ENCODE measurements at places on chromosomes 5 and 9.

DNA sequence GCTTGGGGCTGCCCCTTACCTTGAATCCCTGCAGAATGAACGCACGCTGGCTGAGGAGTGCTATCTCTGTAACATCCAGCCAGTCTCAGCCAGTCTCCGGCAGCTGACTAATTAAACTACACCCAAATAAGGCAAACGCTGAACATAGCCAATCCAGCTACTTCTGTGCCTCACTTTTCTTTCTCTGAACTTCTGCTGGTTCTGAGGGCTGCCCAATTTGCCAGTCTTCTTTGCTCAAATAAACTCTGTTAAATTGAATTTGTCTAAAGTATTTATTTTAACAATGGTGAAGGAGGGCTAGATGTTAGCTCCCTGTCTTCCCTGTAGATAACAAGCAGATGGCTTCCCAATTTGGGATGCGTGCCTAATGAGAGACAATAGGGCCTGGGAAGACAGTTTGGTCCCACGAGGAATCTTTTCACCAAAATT, 154.0 kb upstream of the NFIL3 start:
- DNase-seq, result no peak

DNA sequence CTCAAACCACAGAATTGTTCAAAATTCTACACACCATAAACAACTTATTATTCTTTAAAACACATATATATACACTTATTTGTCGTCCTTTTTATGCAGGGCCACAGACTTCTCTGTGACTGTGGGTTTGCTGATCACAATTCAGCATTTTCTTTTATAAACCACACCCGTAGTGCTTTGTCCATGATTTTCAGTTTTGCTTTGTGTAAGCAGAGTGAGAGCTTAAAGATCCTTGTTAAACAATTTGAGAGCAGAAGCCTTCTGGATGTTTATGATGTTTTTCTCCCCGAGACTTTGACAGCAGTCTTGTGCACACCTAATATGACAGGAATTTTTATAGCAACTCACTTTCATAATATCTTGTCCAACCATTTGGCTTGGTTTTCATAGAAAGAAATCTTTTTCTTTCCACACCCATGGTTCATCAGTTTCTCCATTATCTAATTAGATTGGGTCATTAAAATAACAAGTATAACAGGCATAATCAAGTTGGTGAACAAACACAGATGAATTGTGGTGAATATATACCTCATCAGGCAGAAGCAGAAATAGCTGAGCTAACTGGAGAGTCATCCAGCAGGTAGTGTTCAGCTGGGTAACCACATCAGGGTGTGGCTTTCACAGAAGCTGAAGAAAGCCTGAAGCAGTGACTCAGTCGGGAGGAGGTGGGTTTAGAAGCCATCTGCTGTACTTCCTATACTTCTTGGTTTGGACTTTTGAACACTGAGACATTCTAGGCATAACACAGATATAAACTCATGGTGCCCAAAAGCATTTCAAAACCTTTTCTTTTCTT, 232.8 kb downstream of the DOCK8 start:
- DNase-seq, result peak; percentile 52

DNA sequence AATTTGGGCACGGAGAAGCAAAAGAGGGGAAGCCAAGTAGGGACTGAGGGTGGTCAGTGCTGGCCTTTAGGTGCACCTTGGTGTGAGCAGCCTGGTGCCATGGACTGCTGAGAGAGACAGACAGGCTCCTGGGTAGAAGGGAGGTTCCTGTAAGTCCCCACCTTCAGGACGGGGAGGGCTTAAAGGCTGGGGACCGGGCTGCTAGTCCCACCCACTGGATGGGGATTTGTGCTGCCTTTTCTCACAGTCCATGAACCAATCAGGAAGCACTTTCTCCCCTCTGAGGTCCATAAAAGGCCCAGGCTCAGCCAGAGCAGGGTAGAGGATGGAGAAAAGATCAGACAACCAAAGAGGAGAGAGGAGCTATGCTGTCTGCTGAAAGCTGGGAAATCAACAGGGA, 15.2 kb downstream of the CDC25C start:
- DNase-seq, result no peak

DNA sequence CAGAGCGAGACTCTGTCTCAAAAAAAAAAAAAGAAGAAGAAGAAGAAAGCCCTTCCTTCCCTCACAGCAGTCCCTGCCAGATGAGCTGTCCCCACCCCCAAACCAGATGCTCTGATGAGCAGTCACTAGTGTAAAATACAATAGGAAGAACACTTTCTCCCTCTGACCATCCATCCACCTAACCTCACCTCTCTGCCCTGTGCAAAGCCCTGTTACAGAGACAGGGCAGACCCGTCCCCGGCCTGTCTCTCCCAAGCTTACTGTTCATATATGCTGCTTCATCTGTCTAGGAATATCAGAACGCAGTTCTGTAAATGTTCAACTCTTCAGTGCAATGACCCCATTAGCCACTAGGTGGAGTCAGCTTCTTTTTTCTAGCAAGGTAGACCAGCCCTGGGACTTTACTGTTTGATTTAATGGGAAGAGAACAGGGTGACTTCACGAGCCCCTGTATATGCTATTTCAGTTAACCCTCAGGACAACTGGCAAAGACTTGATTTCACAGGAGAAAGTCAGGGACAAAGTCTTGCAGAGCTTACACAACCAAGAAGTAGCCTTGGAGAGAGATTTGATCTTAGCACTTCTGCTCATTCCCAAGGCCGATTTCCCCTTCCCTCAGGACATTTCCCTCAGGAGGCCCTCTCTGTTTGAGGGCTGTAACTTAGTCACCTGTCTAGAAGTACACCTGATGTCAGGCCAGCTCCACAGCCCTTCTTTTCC, 14.9 kb upstream of the FGFR4 start:
- peak; percentile 60 for DNase-seq

- no peak for DNase-seq
Observed at GRCh38 chr5:127210042-127210441, 80.6 kb upstream of the MEGF10 start.

Measured in activated CD4-positive, alpha-beta T cell treated with anti-CD3 and anti-CD28 coated beads, Interleukin-2, amount 50 U/mL, for 1 hour (primary cell).